ENCODE measurements at places on chromosomes 7 and 10. TPM values are rescaled to one million over a fixed set of nuclear protein-coding genes. Genes with fewer than 3 reads are reported as not detected.

Gene HOXA4
- total RNA-seq, result 2.5 TPM

Gene TRPV5
- total RNA-seq, result 0.11 TPM

Gene NSUN6
- total RNA-seq, result 24.0 TPM

Gene PDE1C
- total RNA-seq, result 24.0 TPM

Gene TLL2
- total RNA-seq, result 4.4 TPM

Gene SEMA4G
- total RNA-seq, result 8.6 TPM

Gene LRRN3
- total RNA-seq, result 84.8 TPM

Gene HOXA11
- 2.2 TPM for total RNA-seq

Gene BLNK
- 4.8 TPM for total RNA-seq

Gene NCF1
- total RNA-seq, result 0.77 TPM

Gene CALML5
- not detected for total RNA-seq

Gene BLOC1S2
- 80.4 TPM for total RNA-seq

Gene SLIT1
- total RNA-seq, result 37.1 TPM

Gene C10orf105
- 4.6 TPM for total RNA-seq

Gene CFAP46
- total RNA-seq, result 5.3 TPM

Gene GAD2
- 5.6 TPM for total RNA-seq

Gene AKR1C4
- not detected for total RNA-seq

Gene COL26A1
- total RNA-seq, result 17.4 TPM

All from spinal cord (tissue), 10 donors.